ENCODE measurements at places on chromosomes 2 and 18.
A peak's percentile ranks its signal among the peaks of the same experiment; 100 is the strongest.

DNA sequence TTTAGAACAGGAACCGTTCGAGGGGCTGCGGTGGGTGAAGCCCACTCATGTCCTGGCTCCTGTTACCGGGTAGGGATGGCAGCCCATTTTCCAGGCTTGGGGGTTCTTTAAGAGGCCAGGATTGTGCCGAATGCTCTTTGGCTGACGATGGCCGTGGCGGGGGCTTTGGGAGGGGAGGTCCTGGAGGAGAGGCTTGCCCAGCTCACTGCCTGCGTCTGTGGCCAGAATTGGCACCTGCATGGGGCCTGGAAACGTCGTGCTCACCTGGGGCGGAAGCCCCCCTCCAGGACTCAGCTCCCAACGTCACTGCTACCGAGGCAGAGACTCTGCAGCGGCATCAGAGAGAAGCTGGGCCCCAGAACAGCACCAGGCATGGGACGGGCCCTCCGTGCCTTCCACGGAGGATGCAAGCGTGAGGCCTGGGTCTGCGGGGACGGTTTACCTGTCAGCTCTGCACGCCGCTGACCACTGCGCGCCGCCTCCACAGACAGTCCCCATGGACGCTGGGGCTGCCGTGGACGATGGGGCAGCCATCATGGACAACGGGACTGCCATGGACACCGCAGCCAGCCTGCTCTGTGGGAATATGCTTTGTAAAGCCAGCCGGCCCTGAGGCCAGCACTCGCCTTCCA is 82.9 kb downstream of the NFATC1 start:
- DNase-seq = no peak

- DNase-seq = no peak
Measured at GRCh38 chr2:237859533-237860272, at the start of gene RAMP1. TSS of gene RAMP1 (plus strand) at chr2:237859623. CDS start at chr2:237859676, 53 bp downstream.

GRCh38 chr2:236405357-236405756 is 141.2 kb upstream of the ASB18 start:
- DNase-seq = no peak

DNA sequence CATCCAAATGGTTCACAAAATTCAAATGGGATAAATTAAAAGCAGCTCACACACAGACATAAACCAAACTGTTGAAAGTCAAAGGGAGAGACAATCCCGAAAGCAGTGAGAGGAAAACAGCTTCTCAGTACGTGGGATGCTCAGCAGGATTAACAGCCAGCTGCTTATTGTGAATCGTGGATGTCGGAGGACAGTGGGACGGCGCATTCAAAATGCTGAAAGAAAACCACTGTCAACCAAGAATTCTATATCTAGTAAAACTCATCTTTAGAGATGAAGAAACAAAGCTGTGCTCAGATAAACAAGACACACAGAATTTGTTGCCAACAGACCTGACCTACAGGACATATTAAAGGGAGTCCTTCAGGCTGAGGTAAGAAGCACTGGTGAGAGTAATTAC is 102.9 kb downstream of the NFATC1 start:
- DNase-seq = no peak

DNA sequence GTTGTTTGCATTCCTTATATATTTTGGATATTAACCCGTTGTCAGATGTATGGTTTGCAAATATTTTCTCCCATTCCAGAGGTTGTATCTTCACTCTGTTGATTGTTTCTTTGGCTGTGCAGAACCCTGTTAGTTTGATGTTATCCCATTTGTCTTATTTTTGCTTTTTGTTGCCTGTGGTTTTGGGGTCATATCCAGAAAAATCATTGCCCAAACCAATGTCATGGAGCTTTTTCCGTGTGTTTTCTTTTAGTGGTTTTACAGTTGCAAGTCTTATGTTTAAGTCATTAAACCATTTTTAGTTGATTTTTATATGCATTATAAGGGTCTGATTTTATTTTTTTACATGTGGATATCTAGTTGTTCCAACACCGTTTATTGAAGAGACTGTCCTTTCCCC is 35.8 kb downstream of the PPIG start:
- no peak for DNase-seq

DNA sequence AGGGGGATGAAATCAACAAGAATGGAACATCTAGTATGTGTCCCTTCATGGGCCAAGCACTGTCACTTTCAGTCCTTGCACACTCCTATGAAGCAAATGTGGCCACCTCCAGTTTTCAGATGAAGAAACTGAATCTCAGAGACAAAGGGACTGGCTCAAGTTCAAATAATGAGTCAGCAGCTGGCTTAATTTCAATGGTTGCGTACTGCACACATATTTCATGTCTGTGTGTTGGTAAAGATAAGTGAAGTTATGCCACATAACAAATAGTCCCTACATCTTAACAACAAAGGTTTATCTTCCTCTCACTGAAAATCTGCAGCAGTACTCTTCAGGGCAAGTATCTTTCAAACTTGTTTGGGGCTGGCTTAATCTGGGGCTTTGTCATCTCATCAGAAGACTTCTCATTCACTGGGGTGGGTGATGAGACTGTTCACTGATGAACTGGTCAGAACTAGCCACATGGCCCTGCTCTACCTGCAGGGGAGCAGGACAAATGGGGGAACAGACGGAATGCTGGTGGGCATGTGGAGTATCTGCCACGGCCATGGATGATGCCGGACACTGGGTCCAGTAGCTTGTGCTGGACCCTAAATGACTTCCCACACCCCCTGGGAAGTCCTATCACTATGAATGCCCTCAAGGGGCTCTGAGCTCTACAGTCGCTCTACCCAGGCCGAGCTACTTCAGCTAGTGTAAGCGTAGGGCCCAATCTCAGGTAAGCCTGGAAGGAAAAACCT is 263.2 kb downstream of the CYP26B1 start:
- DNase-seq = no peak

DNA sequence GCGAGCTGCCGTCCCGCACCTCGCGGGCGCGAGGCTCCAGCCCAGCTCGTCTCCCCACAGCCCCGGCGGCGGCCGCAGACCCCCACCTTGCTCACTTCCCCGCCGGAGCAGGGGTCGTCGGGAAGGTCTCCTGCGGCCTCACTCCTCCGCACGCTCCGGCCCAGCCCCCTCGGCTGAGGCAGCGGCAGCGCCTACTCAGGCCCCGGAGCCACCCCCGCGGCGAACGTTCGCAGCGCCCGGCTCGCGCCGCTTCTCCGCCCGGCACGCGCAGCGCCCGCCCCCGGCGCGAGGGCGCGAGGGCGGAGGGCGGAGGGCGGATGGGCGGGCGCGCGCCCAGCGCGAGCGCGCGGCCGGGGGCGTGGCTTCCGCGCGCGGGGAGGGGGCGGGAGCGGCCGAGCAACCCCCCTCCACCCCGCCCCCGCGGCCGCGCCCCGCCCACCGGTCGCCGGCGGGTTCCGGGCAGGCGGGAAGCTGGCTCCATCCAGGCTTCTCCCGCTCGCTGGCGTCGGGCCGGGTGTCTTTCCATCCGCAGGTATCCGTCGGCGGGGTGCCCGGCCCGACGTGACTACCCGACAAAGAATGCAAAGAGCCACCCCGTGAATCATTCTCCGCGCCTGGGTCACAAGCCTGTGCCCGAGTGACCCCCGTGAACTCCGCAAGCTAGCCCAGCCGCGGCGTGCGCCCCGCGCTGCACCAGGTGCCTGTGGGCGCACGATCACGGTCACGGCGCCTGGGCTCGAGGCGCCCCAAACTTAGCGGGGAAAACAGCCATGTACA is at the start of gene DTNB:
TSS of gene DTNB (minus strand) at position 278 of the 777 bp plus-strand sequence. CDS start 20,917 bp downstream, outside the sequence.
- DNase-seq = peak; percentile 81

- DNase-seq = no peak
Measured at GRCh38 chr2:49616800-49617199, 462.5 kb upstream of the FSHR start.

- DNase-seq = peak; percentile 39
Measured at GRCh38 chr18:12744103-12744502, 41.3 kb downstream of the PSMG2 start.

- no peak for DNase-seq
Measured at GRCh38 chr2:239331560-239331959, 69.3 kb downstream of the HDAC4 start.

GRCh38 chr18:39781565-39781964 is 2173.5 kb upstream of the PIK3C3 start:
- no peak for DNase-seq

- no peak for DNase-seq
Measured at GRCh38 chr2:53859206-53860181, at the start of gene GPR75. TSS of gene GPR75 (minus strand) at chr2:53859967. CDS start at chr2:53854756, 5,211 bp downstream.

DNA sequence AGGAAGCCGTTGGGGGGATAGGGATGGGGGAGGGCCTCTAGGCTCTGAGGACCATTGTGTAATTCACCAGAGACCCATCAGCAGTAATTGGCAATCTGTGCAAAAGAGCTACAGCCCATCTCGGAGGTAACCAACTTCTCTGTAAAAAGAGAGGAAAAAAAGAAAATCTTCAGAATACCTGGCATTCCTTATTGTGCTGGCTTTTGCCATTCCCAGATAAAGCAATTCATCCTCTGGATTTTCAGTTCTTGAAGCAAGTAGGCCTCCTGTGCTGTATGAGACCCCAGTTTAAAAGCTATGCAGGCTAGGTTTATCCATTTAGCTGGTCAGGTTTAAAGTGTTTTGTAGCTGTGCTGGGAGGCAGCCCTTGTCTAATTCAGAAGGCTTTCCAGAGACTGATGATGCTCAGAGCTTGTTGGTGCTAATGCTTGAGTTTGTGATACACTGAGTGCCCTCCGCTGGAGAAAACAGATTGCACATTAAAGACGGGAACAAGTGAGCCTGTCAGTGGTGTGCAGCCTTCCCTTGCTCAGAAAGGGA is at the start of gene LRRTM4:
TSS of gene LRRTM4 (minus strand) at position 446 of the 540 bp plus-strand sequence.
- no peak for DNase-seq

GRCh38 chr2:102520009-102520408 is 47.0 kb downstream of the SLC9A4 start:
- peak; percentile 4 for DNase-seq
